ENCODE measurements at places on chromosomes 3 and 15. TPM values are rescaled to one million over a fixed set of nuclear protein-coding genes. Genes with fewer than 3 reads are reported as not detected.

Gene FANCD2OS
- not detected for total RNA-seq

Gene CDC25A
- total RNA-seq, result not detected

Gene NEK11
- 4.0 TPM for total RNA-seq

Gene ANKRD34C
- total RNA-seq, result not detected

Gene DNAH12
- total RNA-seq, result not detected

Gene PLXNB1
- total RNA-seq, result 160 TPM

Gene SLC28A1
- total RNA-seq, result not detected

Gene TMEM158
- total RNA-seq, result not detected

Gene SHC4
- 7.2 TPM for total RNA-seq

Gene XIRP1
- not detected for total RNA-seq

Gene C3orf20
- total RNA-seq, result not detected

Gene GLDN
- 3.4 TPM for total RNA-seq

Gene TMEM266
- not detected for total RNA-seq

Gene SGO1
- not detected for total RNA-seq

Gene SMCO1
- total RNA-seq, result not detected

Gene CORO2B
- 11.0 TPM for total RNA-seq

Gene ATG3
- total RNA-seq, result 73.3 TPM

Gene DGKG
- total RNA-seq, result 11.1 TPM

Gene OR4F6
- total RNA-seq, result not detected

Gene CAMKV
- total RNA-seq, result not detected

Gene GP9
- total RNA-seq, result not detected

Gene MGLL
- total RNA-seq, result 101 TPM

Gene PLSCR4
- total RNA-seq, result 87.2 TPM
